ENCODE measurements at places on chromosomes 4 and X.

DNA sequence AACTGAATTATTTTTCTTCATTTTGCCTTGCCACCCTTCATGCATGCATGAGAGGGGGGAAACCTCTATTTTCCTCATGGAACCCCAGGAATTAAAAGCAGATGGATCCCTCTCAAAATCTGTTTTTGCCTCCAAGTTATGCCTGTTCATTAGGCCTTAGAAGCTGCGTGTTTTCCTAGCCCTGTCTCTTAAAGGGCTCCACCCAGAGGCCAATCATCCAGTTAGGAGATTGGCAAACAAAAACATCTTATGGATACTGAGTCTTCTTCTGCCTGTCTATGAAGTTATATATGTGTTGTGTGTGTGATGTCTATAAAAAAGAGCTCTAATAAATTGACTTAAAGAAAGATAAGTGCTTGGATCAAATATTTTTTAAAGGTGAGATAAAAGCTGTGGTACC is 142.9 kb downstream of the ANAPC10 start:
- ATAC-seq, result no peak

GRCh38 chrX:119735467-119735866 is 22.9 kb upstream of the SOWAHD start:
- ATAC-seq, result no peak

- ATAC-seq, result peak; percentile 63
Measured at GRCh38 chrX:52577464-52578173, 60.8 kb upstream of the XAGE1B start.

DNA sequence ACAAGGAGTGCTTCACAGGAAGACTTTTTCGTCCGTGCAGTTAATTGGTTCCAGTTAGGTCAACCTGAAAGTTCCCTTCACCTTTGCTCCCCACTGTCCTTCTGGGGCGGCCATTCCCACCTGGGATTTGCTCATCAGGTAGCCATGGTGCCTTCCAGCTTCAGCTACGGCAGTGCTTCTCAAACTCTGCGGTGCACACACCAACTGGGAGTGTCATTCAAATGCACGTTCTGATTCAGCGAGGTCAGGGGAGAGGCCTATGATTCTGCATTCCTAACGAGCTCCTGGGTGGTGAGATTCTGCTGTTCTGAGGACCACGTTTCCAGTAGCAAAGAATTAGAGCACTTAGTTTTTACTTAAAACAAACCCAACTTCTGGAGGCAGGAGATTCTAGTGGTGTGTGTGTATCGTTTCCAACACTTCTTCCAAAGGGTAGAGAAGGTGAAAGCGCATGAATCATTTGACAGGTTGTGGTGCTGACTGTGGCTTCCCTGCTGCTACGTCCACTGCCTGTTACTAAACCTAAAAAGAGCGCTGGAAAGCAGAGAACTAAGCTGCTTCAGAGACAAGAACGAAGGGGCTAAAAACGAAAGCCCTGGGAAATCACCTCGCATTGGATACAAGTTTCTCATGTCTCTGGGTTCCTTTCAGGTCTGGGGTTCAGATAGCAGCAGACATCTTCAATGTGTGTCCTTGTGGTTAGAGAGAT is 4.7 kb upstream of the HELT start:
- no peak for ATAC-seq

- ATAC-seq, result no peak
Measured at GRCh38 chr4:158444621-158445020, 77.1 kb upstream of the RXFP1 start.

DNA sequence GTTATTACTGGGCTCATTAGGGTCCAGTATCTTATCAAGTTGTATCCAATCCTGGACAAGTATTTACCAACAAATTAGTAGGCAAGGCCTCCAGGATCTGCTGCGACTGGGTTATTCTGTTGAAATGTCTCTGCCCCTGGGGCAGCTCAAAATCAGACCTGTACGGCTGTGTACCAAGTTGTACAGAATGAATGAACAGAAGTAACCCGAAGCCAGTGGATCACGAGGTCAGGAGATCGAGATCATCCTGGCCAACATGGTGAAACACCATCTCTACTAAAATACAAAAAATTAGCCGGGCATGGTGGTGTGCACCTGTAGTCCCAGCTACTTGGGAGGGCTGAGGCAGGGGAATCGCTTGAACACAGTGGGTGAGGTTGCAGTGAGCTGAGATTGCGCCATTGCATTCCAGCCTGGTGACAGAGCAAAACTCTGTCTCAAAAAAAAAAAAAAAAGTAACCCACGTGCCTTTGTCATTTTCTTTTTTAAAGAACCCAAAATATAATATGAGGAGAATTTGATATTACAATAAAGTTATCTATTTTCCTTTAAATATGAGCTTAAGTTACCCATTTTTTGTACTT is 127.3 kb downstream of the CBR4 start:
- ATAC-seq, result no peak

DNA sequence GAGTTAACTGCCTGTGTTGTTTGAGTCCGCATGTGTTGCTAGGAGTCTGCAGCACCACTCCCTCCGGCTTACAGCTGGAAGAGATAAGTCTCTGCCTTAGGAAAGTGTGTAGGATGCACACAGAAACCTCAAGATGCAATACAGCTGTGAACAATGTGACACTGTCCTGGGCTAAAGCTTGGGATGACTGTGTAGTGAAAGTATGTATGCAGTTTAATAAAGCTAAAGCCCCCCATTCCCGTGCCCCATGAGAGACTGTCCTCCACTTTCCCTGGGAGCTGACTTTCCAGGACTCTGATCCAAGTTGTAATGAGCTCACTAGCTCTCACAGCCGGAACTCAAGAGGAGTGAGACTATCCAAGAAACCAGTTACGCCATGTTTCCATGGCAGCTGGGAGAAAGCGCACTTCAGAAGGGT is 156.6 kb upstream of the FTHL17 start:
- no peak for ATAC-seq

GRCh38 chrX:40875476-40875875 is 140.1 kb upstream of the MED14 start:
- ATAC-seq, result no peak

DNA sequence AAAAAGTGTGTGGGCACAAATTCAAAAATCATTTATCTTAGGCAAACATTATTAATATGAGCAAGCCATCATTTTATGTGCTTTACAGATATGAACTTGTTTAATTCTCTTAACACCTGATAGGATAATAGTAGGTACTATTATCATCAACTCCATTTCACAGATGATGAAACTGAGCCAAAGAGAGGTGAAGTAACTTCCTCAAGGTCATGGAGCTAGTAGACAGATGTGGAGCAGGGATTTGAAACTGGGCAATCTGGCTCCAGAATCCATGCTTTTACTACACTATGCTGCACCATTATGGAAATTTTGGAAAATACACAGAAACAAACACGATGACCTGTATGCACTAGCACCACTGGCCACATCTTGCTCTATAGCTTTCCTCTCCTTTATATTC is 1.0 kb upstream of the PIN4 start:
- ATAC-seq, result no peak

GRCh38 chr4:37157476-37158167 is 86.9 kb upstream of the NWD2 start:
- ATAC-seq, result no peak

- ATAC-seq, result no peak
Measured at GRCh38 chr4:159142681-159143384, 40.0 kb downstream of the RAPGEF2 start.

- peak; percentile 46 for ATAC-seq
Measured at GRCh38 chrX:38347136-38347535, 5.3 kb upstream of the OTC start.

DNA sequence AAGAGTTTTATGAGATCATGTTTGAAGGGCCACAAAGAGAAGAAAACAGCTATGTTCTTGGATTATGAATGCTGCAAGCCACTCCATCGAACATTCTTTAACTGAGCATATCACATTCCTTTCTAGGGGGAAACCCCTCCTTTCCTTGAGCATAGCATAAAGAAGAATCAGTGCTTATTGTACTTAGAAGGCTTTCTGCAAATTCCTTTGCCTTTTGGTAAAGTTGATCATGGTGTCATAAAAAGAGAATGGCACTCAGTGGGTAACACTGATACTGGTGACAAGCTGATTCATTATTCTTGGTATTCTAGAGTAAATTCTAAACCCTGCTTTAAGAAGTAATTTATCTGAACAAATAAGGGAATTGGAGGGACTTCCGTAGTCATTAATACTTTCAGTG is 88.5 kb upstream of the GPR34 start:
- no peak for ATAC-seq

DNA sequence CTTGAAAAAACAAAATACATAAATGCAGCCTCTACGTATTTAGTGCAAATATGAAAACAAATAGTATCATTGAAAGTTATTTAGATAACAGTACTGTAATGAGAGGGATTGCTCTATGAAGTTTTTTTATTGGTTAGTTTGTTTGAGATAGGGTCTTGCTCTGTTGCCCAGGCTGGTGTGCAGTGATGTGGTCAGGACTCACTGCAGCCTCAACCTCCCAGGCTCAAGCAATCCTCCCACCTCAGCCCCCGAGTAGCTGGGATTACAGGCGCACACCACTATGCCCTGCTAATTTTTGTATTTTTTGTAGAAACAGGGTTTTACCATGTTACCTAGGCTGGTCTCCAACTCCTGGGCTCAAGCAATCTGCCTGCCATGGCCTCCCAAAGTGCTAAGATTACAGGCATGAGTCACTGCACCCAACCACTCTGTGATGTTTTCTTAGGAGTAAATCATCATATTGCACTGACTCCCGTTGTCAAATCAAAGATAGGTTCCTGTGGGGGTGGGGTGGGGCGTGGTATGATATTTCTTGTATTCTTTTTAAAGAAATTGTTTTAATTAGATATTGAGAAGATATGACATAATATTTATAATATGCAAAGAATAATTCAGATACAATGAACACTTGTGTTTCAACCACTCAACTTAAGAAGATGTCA is 75.8 kb downstream of the ATG4A start:
- no peak for ATAC-seq

- ATAC-seq, result no peak
Measured at GRCh38 chr4:55012363-55013230, 112.8 kb downstream of the KDR start.

- no peak for ATAC-seq
Measured at GRCh38 chr4:1716065-1716945, 4.2 kb upstream of the SLBP start.

- no peak for ATAC-seq
Measured at GRCh38 chr4:16726368-16727050, 171.9 kb downstream of the LDB2 start.

GRCh38 chrX:110241816-110242215 is 76.1 kb downstream of the AMMECR1 start:
- ATAC-seq, result peak; percentile 90

DNA sequence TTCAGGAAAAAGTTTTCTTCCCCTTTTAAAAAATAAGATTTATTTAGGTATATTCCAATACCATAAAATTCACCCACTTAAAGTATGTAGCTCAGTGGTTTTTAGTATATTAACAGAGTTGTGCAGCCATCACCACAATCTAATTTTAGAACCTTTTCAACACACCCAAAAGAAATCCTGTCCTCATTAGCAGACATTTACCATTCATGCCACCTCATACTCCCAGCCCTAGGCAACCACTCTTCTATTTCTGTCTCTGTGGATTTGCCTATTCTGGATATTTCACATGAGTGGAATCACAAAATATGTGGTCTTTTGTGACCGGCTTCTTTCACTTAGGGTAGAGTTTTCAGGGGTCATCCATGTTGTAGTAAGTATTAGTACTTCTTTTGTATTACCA is 7.4 kb downstream of the ZNF81 start:
- ATAC-seq, result no peak

DNA sequence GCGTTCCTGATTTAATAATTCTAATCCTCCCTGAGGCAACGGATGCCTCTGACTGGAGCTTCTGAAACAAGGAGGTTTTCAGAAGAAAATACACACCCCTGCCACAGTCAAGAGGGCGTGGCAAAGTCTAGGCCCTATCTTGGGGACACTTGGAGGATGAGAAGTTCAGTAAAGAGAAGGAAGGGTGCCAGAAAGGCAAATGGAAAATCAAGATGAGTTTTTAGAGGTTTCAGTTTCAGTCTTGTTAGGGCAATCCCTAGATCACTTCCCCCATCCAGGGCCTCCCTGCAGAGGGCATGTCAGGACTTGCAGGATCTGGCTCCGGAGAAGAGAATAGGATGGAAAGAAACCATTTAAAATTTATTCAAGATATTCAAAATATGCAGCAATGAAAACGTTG is 28.5 kb upstream of the FGF2 start:
- peak; percentile 77 for ATAC-seq

- ATAC-seq, result no peak
Measured at GRCh38 chrX:66018585-66019309, 21.1 kb downstream of the VSIG4 start.

DNA sequence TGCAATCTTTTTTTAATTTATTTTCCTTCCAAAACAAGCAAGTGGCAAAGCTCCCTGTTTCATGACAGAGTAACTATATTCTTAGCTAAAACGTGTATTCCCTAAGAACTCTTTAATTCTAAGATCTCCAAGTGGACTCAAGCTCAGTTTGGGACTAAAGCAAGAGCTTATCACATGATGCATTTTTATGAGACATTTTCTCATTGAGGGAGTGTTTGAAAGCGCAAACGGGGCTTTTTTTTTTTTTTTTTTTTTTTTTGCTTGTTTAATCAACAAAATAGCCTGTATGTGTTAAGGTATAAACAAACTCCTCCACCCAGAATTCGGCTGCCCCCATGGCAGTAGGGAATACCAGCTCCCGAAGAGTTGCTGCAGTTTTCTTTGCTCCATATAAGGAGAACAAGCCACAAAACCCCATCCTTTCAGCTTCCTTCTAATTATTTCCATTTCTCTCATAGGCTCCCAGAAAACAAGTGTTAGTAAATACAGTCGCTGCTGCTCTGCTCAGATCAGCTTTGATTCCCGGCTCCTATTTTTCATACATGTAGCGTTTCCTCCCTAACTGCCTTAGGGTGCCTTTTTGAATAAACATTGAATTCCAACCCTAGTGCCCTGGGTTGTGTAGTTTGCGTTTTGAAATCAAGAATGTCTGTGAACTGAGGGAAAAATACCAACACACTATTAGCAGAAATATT is 669 bp upstream of the PPARGC1A start:
- no peak for ATAC-seq

DNA sequence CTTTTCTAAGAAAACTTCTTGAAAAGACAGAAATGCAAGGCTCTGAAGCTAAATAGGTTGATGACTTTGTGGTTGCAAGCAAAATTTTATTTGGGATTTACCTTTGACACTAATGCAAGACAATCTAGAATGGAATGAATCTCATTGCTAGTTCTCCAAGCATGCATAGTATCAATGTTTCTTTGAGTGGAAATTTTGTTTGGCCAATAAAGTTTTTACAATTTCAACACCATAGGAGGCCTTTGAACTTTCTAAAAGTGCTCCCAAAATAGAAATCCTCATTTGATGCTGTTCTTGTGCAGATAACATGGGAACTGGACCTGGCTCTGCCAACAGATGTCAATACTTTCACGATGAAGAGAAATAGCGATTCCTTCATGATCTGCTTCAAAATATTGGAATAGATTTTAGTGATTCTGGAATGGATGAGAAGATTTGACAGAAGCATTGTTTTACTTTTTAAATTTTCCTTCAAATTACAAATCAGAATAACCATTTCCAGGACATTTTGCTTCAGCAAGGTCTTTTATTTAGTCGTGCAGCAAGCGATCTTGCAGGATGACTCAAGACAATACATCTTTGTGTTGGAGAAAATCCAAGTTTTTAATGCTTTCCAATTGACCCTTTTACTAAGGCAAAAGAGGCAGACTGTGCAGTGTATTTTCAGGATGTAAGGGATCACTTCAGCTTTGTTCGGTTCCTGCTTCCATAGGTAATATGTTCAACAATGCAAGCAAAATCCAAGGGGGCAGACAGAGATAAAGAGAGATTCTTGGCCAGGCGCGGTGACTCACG is 51.7 kb upstream of the OTUD4 start:
- no peak for ATAC-seq

GRCh38 chrX:40013266-40014195 is 84.2 kb downstream of the BCOR start:
- peak; percentile 88 for ATAC-seq

GRCh38 chr4:64781737-64782326 is 372.6 kb upstream of the TECRL start:
- no peak for ATAC-seq
